ENCODE measurements at places on chromosomes 12 and 14.

DNA sequence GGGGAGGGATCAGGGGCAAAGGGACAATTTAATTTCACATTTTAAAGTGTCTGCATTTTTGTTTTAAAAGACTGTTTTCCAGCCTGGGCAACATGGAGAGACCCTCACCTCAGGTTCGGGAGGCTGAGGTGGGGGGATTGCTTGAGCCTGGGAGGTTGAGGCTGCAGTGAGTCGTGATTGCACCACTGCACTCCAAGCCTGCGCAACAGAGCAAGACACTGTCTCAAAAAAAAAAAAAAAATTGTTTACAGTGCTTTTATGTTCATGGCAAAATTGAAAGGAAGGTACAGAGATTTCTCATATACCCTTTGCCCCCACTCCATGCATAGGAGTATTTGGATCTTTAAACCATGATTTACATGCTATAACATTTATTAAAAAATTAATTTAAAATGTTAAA is 16.4 kb upstream of the HVCN1 start:
- DNase-seq, result no peak

DNA sequence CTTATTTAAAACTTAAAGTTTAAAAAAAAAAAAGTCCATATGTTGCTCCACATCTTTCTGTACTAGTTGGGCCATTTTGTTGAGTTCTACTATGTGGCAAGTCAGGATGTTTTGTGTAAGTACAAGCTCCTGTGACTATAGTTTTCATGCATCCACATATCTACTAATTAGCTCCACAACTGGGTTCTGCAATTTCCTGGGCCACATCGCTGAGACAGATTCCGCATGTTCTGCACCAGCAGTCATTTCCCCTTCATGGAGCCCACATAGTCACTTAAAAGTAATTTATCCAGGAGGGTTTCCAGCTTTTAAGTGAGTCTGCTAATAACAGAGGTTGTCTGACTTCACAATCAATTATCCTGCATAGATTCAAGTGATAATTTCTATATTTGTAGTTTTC is 461.4 kb downstream of the ZFP36L1 start:
- DNase-seq, result no peak

- no peak for DNase-seq
Measured at GRCh38 chr12:79850610-79851299, 84.1 kb downstream of the PPP1R12A start.

DNA sequence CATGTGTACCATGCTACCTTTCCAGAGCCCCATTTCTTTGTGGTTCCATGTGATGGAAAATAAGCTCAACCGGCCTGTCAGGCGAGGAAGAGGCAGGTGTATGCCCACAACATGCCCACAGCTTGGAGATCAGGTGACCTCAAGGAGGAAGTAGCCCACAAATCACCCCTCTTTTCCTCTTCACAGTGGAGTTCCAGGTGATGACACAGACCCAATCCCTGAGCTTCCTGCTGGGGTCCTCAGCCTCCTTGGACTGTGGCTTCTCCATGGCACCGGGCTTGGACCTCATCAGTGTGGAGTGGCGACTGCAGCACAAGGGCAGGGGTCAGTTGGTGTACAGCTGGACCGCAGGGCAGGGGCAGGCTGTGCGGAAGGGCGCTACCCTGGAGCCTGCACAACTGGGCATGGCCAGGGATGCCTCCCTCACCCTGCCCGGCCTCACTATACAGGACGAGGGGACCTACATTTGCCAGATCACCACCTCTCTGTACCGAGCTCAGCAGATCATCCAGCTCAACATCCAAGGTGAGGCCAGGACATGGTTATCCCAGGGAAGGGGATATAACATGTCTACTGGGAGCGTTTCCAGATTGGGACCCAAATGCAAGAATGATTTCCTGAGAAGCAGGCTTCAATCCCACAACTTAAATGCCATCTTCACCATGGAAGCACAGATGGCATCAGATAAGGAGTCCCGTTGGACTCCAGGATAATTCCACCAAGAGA is 5.5 kb downstream of the TAPBPL start:
- no peak for DNase-seq

DNA sequence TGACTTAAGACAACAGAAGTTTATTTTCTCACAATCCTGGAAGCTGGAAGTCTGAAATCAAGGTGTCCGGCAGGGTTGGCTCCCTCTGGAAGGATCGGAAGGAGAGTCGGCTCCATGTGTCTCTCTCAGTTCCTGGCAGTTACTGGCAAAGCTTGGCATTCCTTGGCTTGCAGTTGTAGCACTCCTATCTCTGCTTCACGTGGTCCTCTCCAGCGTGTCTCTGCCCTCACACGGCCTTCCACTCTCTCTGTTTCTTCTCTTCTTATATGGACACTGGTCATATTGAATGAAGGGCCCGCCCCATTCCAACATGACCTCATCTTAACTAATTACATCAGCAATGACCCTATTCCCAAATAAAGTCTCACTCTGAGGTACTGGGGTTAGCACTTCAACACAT is 60.1 kb upstream of the TUNAR start:
- DNase-seq, result no peak

DNA sequence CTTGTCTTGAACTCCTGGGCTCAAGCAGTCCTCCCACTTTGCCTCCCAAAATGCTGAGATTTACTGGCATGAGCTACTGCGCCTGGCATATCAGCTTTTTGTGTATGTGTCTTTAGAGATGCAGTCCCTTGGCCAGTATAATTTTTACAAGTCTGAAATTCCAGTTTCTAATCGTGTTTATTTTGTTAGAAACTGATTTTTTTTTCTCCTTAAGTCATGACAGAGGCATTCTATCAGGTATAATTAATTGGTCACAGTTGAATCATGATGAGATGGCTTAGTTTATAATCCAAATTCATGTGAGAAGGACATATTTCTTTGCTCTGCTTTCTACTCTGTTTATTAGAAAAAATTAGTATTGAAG is 98.9 kb downstream of the PCNX1 start:
- no peak for DNase-seq

DNA sequence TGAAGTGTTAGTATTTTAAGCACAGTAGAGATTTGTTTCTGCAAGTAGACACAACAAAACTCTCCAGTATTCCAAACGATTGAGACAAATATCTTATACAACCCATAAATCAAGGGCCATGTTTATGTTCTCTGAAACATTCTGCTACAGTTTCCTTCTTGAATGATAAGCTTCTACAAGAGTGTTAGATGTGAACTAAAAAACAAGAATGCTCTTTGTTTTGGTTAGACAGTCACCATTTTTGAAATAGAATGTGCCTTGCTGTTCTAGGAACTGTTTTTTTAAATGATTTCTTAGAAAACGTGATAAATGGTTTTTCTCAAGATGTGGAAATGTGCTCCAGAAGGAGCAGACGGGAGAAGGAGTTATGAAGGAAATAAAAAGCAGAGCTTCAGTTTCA is 1656.3 kb upstream of the FLRT2 start:
- DNase-seq, result no peak

- no peak for DNase-seq
Measured at GRCh38 chr12:93186131-93186530, 191.6 kb upstream of the NUDT4 start.

GRCh38 chr12:71415336-71416231 is 24.0 kb upstream of the LGR5 start:
- DNase-seq, result no peak

DNA sequence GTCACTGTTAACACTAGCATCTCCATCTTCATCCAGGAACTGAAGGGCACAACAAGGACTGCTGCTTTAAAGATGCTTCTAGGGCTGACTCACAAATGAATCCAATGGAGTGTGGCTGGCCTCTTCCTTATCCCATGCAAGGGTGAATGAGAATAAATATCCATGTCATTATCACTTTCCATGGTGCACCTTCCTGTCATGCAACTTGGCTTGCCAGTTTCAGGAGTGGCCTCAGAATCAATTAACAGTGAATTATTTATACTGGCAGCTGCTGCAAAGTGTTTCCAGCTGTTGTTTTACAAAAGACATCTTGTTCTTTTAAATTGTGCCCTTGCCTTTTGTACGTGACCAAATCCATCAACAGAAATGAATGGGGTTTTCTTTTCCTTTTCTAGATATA is 499.3 kb upstream of the TMEM132C start:
- no peak for DNase-seq

DNA sequence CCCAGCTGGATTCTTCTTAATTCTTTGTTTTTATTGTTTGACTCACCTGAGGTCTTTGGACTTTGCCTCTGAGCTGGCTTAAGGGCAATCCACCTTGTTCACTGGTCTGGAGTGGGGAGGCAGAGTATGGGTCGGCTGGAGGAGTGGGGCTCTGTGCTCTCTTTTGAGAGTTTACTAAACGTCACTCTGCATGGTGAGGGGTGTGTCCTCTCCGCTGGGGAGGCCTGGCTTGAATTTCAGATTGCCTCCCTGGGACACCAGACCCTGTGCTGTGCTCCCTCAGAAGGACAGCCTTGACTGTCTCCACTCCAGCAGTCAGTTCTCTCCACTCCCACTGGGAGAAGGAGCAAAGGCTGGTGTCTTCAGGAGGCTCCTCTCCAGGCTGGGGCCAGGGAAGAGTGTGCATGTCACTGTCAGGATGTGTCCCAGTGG is 1.9 kb upstream of the MTA1 start:
- DNase-seq, result no peak
